Glutamatergic neuron (in vitro differentiated cells): ENCODE measurements at places on chromosomes 2 and 18. TPM values are rescaled to one million over a fixed set of nuclear protein-coding genes. Genes with fewer than 3 reads are reported as not detected.

POMC gene
- total RNA-seq = 0.29 TPM

EPHA4 gene
- total RNA-seq = 57.2 TPM

SLC23A3 gene
- 1.1 TPM for total RNA-seq

SPP2 gene
- total RNA-seq = not detected

UGT1A8 gene
- not detected for total RNA-seq

LYPD6 gene
- 1.5 TPM for total RNA-seq

PLGLB2 gene
- 0.86 TPM for total RNA-seq

ATIC gene
- total RNA-seq = 51.5 TPM

FEV gene
- total RNA-seq = not detected

COPS8 gene
- total RNA-seq = 55.8 TPM

GRCh38 chr2:151878655-151879563, 50.7 kb upstream of the ARL5A start:
- DNase-seq = no peak

DNA sequence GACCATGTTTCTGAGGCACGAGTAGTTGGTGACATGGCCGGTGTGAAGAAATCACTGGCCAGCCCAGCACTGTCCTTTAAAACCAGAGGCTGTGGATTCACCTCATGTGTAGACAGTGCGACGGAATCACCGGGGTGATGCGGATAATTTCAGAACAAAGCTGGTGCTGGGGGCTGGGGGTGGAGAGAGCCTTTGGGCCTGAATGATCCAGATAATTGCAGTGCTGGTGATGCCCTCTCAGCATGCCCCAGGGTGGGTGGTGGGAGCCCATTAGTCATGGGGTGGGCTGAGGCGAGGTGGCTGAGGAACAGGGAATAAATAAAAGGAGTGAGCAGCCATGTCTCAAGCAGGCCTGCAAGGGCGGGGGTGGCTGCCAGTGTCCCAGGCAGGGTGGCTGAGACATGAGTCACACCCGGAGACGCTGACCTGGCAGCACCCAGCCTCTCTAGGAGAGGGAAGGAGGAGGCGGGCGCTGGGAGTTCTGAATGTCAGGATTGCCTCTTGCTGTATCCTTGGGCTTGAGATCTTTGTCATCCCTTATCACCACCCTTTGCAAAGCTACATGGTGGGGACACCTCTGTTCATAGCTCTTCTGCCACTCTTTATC, 151.1 kb upstream of the MSH6 start:
- DNase-seq = no peak

DNA sequence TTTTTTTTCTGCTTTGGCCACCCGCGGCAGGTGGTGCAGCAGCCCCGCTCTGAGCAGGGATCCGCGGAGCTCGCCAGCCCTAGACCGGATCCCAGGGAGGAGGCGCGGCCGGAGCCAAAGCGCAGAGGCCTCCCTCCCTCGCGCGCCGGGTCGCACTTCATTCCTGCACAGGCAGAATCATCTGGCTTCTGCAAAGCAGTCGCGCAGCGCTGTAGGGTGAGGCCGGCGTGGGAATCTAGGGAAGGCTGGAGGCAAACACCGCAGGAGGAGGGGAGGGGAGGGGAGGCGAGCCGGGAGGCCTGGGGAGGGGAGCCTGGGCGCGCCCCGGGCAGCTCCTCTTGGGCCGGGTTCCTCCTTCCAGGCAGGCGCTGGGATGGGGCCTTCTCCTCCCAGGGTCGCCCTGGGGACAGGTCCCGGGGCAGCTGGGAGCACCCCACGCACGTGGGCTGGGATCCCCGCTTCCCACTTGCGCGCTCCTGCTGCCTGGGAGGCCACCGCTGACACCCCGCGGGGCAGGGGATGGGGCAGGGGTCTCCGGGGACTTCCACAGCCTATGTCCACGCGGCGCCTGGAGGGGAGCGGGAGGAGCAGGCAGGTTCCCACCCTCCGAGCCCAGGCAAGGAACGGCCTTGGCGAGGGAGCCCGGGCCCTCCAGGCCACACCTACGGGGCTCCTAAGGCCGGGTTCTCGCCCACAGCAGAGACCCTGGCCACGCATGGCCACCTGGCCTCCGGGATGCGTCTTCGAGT, 45.0 kb downstream of the MBP start:
- peak; percentile 71 for DNase-seq

DNA sequence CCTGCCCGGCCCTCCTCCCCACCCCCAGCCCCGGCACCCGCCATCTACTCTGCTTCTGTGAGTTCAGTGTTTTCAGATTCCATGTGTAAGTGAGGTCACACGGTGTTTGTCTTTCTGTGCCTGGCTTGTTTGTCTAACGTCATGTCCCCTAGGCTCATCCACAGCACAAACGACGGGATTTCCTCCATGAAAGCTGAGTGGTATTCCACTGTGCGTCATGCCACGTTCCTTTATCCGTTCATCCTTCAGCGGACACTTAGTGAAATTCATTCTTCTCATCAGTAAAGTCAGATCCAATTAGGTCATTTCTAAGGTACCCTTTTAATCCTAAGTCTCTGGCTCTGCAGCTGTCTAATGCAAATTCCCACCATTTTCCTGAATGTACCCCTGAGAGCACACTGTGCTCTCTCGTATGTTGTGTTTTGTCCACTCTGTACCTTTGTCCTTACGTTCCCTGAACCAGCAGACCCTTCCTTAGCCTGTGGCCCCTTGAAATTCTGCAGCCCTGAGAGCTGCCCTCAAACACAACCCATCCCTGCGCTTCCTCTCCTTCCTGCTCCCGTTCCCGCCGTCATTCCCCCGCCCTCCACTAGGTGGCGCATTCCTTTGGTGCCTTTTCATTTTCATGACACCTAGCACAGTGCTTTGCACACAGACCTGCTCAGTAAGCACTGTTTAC, 44.1 kb downstream of the TRAPPC12 start:
- DNase-seq = peak; percentile 82

DNA sequence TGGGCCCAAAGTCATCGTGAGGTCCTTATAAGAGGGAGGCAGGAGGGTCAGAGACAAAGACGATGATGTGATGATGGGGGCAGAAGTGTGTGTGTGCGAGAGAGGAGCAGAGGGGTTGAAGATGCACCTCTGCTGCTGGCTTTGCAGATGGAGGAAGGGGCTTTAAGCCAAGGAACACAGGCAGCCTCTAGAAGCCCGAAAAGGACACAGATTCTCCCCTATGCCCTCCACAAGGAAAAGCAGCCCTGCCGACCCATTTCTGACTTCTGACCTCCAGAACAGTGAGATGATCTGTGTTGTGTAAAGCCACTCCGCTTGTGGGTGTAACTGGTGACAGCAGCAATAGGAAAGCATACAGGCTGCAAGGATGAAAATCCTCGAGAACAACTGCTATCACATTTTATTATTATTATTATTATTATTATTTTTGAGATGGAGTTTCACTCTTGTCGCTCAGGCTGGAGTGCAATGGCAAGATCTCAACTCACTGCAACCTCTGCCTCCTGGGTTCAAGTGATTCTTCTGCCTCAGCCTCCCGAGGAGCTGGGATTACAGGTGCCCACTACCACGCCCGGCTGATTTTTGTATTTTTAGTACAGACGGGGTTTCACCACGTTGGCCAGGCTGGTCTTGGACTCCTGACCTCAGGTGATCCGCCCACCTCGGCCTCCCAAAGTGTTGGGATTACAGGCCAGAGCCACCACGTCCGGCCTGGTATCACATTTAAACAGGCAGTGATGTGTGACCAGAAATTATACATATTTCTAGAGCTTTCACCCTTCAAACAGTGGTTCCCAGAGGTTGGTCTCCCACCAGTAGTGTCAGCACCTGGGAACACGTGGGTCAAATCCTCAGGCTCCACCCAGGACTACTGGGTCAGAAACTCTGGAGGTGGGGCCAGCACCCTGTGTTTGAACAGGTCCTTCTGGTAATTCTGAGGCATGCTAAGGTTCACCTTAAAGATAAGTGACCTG, 170.5 kb downstream of the TGIF1 start:
- no peak for DNase-seq

DNA sequence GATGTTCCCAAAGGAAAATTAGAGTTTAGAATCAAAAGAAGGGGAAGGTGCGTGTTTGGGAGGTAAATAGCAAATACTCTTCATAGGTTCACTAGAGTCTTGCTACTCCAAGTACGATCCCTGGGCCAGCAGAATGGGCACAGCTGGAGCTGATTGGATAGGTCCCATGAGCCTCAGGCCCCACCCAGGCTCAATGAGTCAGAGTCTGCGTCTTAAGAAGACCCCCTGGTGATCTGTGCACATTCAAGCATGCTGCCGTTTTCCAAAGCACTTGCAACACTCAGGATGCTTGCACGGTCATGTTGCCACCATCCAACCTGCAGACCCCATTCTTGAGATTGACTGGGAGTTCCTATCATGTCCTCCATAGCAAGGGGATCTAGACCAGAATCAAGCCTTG, 40.5 kb downstream of the ABCG8 start:
- DNase-seq = no peak

DNA sequence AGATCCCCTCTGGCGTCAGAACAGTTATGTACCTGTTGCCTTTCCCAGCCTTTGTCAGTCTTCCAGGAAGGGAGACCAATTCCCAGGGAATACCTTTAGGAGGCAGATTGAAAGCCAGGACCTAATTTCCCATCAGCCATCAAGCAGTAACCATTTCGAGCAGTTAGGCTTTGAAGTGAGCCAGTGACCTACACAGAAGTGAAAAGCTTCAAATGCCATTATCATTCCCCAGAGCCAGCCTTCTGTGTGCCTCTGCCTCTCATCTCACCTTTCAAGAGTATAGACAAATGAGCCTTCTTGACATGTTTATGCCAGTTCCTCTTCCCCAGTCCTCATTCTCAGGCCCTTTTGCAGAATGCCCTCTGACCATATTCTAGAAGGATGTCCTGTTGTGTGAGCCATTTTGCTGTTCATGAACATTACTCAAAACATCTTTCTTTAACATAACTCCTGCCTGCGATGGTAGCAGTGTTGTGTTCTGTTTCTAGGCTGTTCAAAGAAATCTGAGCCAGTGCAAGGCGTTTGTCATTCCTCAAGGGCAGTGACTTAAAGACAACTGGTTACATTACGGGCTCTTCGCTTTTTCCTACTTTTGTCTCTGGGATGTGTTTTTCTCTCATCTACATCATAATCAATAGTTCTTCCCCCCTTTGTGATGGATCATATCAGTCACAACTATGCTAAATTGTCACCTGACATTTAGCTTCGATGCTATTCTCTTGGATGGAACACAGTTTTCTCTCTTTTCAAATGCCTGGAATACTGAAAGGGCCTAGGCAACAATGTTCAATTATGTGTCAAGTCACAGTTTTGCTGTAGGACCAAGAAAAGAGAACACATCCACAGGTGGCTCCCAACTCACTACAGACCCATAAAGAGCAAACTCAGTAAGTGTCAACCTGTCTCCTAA, 138.6 kb downstream of the ALK start:
- no peak for DNase-seq

DNA sequence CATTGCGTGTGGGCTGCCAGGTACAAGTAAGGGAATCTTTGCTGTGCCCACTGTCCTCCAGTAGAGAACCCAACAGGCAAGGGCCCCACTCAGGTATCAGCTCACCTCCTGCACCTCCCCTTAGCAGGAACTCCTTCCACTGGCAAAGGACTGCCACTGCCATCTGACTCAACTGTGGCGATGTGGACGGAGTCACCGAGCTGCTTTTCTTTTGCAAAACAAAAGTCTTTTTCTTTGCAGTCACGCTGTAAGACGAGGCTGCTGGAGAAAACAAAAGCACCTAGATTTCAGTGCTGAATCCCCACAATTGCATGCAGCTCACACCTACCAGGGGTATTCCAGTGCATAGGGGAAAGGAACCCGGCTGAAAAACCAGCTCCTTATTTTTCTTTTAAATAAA, 7.9 kb downstream of the MTERF4 start:
- DNase-seq = no peak

GRCh38 chr2:101419096-101419663, 31.9 kb upstream of the CREG2 start:
- DNase-seq = peak; percentile 28

GRCh38 chr2:3742743-3743508, 39.6 kb downstream of the DCDC2C start:
- DNase-seq = no peak

DNA sequence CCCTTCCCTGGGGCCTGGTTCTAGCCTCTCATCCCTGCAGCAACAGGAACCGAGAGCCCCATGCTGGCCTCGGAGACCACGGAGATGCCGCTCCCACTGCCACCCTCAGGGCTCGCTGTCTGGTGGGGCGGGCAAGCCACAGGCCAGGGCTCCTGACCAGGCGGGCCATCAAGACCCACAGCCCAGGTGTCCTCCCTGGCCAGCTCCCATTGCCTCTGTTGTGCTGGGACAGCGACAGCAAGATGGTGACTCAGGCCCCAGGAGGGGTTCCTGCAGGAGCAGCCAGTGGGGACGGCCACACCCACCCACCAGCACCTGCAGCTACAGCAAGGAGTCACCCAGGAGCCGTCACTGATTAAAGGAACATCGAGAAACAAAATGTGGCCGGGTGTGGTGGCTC, 7.4 kb downstream of the KLHL30 start:
- DNase-seq = no peak

- DNase-seq = no peak
Measured at GRCh38 chr2:238425979-238426567, 654 bp upstream of the ASB1 start.

- no peak for DNase-seq
Measured at GRCh38 chr2:70073493-70073892, 13.8 kb upstream of the PCBP1 start.

GRCh38 chr2:130808482-130809268, 28.0 kb upstream of the ARHGEF4 start:
- DNase-seq = no peak

- DNase-seq = no peak
Measured at GRCh38 chr2:39300044-39300978, 56.5 kb upstream of the CDKL4 start.

DNA sequence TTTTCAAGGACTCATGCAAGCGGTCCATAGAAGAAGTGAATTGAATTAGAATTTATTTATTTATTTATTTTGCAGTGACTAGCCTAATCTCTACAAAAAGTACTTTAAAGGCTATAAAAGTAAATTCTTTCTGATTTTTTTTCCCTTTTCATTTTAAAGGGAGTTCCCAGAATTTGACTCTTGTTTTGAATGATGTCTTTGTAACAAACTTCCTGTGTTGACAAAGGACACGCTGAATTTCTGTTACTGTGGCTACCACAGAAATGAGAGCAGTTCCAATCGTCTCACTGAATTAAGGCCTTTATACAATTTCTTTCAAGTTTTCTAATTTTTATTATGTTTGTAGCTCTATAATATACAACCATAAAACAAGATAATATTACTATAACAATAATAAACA, 46.3 kb upstream of the LPIN2 start:
- no peak for DNase-seq

GRCh38 chr2:9984871-9985480, 33.5 kb downstream of the GRHL1 start:
- DNase-seq = no peak
